ENCODE measurements at places on chromosomes 6 and 20.

GRCh38 chr20:59514554-59514953 is 89.8 kb upstream of the PHACTR3 start:
- no peak for DNase-seq

DNA sequence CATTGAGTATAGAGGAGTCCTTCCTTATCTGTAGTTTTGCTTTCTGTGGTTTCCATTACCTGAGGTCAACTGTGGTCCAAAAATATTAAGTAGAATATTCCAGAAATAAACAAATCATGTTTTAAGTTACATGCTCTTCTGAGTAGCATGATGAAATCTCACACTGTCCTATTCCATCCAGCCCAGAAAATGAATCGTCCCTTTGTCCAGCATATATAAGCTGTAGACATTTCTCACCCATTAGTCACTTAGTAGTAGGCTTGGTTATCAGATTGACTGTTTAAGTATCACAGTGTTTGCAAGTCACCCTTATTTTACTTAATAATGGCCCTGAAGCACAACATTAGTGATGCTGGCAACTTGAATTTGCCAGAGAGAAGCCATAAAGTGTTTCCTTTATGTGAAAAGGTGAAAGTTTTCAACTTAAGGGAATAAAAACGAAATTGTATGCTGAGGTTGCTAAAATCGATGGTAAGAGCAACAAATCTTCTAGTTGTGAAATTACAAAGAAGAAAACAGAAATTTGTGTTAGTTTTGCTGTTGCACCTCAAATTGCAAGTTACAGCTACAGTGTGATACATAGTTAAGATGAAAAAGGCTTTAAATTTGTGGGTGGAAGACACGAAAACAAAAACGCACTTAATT is 198.6 kb upstream of the SIM1 start:
- no peak for DNase-seq

- no peak for DNase-seq
Observed at GRCh38 chr6:14381829-14382677, 264.5 kb downstream of the CD83 start.

DNA sequence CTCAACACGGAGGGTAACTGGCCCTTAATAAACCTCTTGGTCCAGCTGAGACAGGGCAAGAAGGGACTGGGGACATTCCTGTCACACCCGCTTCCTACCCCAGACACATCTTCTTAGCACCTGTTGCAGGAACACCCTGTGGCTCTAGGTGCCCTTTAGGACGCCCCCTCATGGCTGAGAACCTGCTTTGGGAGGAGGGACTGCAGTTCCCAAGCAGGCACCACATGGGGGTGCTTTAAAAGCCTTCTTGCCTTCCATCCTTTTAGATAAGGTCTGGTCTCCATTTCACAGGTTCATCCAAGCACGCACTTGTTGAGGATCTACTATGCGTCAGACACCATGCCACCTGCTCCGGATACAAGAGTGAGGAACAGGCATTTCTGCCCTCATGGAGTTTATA is 26.6 kb downstream of the NSFL1C start:
- no peak for DNase-seq

DNA sequence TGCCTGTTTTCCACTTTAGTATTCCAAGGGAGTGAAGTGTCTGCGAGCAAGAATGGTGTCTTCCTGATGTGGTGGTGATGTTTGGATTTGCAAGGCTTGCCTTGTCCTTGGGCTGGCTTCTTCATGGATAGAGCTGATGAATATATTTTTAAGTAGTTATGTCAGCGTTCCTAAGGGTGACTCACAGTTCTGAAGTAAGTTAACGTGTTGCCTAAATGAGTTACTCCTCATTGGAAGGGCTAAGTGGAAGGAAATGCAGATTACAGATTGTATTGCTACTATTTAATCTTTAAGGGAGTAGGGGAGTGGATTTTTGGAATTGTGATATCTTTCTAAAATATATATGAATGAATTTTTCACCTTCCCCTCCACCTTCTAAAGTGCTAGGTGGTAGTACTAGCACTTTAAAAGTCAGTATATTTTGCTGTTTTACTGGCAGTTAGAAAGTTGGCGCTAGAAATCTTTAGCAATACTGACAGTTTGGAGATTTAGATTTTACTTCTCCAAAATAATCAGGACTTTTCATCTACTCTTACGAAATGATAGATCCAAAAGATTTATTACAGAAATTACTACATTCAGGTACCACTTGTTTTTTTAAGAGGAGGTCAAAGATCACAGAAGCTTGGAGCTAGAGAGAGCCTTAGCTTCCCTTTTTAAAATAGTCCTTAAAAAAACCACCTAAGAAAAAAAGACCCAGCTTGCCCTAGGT is 197.4 kb downstream of the JARID2 start:
- no peak for DNase-seq

DNA sequence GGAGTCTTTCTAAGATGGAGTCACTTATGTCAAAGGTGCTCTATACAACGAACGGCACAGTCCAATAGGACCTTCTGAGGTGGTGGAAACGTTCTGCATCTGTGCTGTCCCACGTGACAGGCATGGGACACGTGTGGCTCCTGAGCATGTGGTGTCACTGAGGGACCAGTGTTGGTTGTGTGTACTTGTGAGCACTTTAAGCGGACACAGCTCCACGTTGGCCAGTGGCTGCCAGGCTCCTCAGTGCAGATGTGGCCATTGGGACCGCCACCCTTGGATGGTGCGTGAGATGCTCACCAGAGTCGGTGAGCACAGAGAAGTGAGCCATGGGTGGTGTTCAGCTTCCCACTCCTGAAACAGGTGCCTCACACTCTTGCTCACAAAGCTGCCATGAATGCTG is 110.0 kb downstream of the SYNDIG1 start:
- no peak for DNase-seq

- no peak for DNase-seq
Observed at GRCh38 chr20:63831993-63832686, 1.1 kb upstream of the ZBTB46 start.

GRCh38 chr20:54100563-54100962 is 30.2 kb upstream of the BCAS1 start:
- no peak for DNase-seq

GRCh38 chr20:16317445-16318362 is 255.5 kb downstream of the KIF16B start:
- no peak for DNase-seq

GRCh38 chr20:19858466-19859371 is 100.7 kb downstream of the RIN2 start:
- no peak for DNase-seq

GRCh38 chr6:106339334-106340029 is 13.9 kb upstream of the ATG5 start:
- DNase-seq, result no peak

GRCh38 chr20:8424010-8424409 is 291.9 kb downstream of the PLCB1 start:
- DNase-seq, result no peak

- DNase-seq, result no peak
Observed at GRCh38 chr6:43966853-43967718, 160.2 kb downstream of the MRPL14 start.

DNA sequence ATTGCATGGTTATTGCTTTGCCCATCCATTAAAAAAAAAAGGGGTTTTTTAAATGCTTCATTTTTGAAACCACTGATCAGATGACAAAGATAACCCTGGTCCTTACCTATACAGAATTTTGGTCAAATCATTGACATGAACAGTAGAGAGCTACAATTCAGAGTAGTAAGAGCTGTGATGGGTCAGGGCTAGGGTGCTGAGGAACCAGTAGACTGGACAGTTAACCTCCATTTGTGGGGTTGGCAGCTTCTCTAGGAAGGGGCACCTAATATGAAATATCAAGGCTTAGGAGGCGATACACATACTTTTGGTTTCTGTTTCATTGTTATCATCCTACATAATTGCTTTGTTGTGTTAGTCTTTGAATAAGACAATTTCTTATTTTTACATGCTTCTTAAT is 55.1 kb downstream of the ORC3 start:
- DNase-seq, result no peak

GRCh38 chr20:3156811-3157619 is 2.6 kb downstream of the FASTKD5 start:
- no peak for DNase-seq

- DNase-seq, result peak; percentile 4
Observed at GRCh38 chr6:161169035-161169434, 104.8 kb downstream of the AGPAT4 start.

- no peak for DNase-seq
Observed at GRCh38 chr6:48016020-48016755, 94.8 kb downstream of the PTCHD4 start.

- no peak for DNase-seq
Observed at GRCh38 chr6:134175532-134176263, 123.3 kb upstream of the SLC2A12 start.

- peak; percentile 6 for DNase-seq
Observed at GRCh38 chr6:125718109-125718508, 31.3 kb upstream of the HEY2 start.

GRCh38 chr6:44071670-44072451 is 55.4 kb downstream of the MRPL14 start:
- no peak for DNase-seq

- DNase-seq, result no peak
Observed at GRCh38 chr6:100460650-100461204, 4.0 kb downstream of the SIM1 start.

GRCh38 chr20:36447101-36447500 is 94.2 kb upstream of the MYL9 start:
- DNase-seq, result no peak

DNA sequence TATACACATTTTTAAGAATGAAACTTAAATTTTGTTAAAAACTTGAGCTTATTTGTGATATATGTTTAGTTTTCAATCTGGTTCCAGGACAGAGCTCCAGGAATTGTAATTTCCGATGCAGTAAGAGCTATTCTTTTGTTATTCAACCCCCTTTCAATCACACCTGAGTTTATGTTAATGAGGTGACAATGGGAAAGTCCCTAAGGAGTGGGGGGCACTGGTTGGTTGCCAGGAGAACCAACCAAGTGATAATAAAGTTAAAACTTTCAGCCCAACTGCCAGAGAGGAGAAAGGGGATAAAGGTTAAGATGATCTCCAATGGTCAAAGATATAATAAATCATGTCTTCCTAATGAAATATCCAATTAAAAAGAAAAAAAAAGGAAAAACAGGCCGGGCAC is 19.8 kb downstream of the MDN1 start:
- no peak for DNase-seq

- DNase-seq, result no peak
Observed at GRCh38 chr6:75611011-75611701, 9.5 kb downstream of the SENP6 start.

DNA sequence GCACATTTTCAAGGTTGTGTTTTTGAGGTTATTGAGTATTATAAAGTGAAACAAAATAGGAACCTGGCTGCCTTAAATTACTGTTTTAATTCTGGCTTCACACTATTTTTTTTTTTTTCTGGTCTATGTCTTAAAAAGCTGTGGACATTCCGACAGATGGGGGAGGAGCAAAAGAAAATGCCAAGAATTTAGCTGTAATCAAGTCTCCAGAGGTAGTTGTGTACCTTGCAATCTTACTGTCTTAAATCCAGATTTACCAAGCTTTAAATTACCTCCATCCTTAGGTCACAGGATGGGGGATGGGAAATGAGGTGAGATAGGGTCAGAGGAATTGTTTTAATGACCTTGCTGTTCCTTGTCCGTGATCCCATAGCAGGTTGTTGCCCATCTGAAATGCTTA is 182.8 kb downstream of the UTRN start:
- DNase-seq, result no peak

Measured in NCI-H1417 treated with DMSO at 0.1 percent for 48 hours (cell line).